Adrenal gland (tissue), 19 donors: ENCODE measurements at places on chromosomes 1 and 21.

DNA sequence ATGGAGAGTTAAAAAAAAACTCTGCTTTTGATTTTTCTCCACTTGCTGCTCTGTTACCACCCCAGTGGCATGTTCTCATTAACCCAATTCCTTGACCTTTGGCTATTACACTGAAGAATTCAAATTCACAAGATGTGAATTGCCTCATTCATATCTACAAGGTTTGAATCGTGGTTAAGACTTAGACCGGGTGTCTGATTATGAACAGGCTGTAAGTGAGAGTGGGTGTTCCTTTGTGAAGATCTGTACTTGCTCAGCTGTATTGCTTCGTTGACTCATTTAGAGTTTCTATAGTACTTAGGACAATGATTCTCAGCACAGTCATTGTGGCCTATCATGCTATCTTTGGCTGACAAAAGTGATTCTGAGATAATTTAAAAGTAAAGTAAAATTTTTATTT, 36.4 kb downstream of the DNM3 start:
- no peak for DNase-seq

DNA sequence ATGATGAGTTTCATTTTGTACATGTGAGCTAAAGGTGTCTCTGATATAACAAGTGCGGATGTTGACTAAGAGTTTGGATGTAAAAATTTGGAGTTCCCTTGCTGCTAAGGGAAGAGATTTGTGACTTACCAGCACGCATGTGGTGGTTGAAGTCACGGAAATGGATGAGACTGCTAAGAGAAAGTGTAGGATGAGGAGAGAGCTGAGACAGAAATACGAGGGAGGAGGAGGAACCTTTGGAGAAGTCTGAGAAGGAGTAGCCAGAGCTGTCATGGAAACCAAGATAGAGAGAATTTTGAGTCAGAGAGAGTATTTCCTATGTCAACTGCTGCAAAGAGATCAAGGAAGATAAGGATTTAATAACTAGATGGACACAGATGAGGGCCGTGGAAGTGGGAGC, 106.5 kb upstream of the COL24A1 start:
- DNase-seq, result no peak

DNA sequence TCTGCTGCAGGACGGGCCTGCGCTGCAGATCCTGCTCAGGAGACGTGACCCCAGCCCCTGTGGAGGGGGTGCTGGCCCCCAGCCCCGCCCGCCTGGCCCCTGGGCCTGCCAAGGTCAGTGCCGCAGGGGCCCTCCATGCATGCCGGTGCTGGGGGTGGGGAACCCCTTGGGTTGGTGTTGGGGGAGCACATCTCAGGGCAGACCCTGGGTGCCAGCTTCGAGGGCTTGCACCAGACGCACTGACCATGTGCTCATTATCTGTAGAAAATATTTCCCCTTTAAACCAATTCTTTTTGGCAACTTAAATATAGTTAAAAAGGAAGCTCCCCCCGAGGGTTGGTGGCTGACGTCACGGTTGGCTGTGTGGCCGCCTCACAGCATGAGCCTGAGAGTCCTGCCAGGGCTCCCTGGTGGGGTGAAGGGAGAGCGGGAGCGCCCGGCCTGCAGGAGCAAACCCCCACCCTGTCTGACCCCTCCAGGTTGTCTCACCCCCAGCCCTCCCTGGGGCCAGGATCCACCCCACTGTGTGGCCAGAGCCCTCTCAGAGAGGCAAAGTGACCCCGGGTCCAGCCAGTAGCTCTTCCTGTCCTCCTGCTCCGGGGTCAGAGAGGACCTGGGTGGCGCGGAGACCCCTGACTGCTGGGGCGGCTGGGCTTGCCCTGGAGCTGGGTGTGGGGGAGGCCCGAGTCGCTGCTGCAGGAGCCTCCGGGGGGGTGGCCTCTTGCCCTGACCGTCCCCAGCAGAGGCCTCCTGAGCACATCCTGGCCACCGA, 5.3 kb upstream of the PFKL start:
- DNase-seq, result peak; percentile 53

DNA sequence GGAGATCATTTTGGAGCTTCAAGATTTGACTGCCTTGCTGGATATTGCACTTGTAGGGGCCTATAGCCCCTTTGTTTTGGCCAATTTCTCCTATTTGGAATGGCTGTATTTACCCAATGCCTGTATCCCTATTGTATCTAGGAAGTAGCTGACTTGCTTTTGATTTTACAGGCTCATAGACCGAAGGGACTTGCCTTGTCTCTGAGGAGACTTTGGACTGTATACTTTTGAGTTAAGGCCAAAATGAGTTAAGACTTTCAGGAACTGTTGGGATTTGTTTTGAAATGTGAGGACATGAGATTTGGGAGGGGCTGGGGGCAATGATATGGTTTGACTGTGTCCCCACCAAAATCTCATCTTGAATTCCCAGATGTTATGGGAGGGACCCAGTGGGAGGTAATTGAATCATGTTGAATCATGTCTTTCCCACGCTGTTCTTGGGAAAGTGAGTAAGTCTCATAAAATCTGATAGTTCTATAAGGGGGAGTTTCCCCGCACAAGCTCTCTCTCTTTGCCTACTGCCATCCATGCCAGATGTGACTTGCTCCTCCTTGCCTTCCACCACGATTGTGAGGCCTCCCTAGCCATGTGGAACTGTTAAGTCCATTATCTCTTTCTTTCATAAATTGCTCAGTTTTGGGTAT, 276.1 kb downstream of the LMX1A start:
- no peak for DNase-seq

DNA sequence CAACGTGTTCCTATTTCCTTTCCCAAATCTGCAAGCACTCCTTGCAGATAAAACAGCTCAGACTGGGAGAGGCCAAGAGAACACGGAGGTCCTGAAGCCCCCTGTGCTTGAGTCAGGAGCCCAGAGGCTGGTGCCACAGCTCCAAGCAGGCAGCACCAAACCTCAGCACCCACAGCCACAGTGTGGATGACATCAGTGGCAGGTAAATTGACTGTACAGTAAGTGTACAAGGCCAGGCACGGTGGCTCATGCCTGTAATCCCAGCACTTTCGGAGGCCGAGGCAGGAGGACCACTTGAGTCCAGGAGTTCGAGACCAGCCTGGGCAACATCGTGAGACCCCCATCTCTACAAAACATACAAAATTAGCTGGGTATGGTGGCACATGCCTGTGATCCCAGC, 1.9 kb upstream of the COL6A1 start:
- DNase-seq, result no peak
